ENCODE measurements at places on chromosomes 2 and 18.

GRCh38 chr18:43471873-43472272 is 194.6 kb upstream of the SYT4 start:
- DNase-seq: no peak

DNA sequence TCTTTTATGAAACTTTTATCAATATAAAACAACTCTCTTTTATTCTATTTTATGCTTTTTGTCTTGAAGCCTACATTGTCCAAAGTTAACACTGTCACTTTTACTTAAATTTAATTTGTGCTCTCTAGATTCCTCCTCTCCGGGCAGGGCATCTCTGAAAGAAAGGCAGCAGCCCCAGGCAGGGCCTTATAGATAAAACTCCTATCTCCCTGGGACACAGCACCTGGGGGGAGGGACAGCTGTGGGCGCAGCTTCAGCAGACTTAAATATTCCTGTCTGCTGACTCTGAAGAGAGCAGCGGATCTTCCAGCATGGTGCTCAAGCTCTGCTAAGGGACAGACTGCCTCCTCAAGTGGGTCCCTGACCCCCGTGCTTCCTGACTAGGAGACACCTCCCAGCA is 447.7 kb upstream of the FANCL start:
- DNase-seq: no peak

- no peak for DNase-seq
Measured at GRCh38 chr18:12625241-12625640, 32.7 kb downstream of the SPIRE1 start.

- no peak for DNase-seq
Measured at GRCh38 chr2:98467082-98467536, 22.5 kb downstream of the INPP4A start.

GRCh38 chr2:141968433-141968832 is 162.4 kb downstream of the LRP1B start:
- DNase-seq: no peak

- DNase-seq: no peak
Measured at GRCh38 chr2:62352031-62352430, 154.0 kb downstream of the TMEM17 start.

DNA sequence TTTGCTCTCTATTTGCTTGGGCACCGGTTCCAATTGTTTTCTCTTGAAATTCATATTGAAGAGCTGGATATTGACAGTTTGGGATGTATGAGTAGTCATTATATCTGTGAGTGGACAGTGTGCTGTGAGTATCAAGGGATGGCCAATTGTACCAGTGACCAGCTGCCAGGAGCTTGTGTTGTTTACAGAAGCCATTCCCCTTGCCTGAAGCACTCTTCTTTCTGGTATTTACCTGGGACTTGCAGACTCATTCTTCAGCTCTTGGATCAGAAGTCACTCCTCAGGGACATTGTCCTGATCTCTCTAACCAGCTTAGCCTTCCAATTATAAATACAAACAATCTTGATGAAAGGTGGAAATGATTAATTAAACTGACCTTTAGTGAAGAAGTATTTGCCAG is 438.3 kb upstream of the LRATD1 start:
- DNase-seq: no peak

DNA sequence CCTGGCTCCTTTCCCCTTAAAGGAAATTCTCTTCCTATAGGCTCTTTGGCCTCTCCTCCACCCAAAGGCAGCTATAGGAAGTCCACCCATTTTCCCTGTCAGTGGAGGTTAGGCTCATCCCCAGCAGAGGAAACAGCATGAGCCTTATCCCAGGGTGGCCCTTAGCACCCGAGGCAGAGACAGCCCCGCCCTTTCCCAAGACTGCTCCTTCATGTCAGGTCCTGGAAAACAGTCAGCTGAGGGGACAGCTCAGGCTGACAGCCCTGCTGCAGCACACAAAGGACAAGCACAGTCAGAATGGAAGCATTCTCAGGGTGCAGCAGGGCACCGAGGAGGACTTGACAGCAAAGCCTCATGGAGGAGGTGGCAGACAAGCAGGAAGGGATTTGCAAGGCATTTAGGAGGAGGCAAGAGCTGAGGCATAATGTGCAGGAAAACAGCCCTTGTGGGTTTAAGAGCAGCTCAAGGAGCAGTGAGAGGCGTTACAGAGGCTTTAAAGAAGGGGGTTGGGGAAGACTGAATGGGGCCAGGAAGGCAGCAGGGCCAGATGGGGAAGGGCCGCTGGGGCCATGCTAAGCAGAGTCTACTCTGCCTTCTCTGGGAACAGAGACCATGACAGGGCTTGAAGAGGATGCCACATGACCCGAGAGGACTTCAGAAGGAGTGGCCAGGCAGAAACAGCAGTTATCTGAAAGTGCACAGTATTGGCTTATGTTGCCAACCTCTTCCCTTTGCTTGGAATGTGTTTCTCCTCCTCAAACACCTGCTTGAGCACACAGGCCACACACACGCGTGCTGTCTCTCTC is 216.6 kb downstream of the SH3BP4 start:
- DNase-seq: no peak

- DNase-seq: no peak
Measured at GRCh38 chr2:168611896-168612650, 156.0 kb downstream of the CERS6 start.

- DNase-seq: no peak
Measured at GRCh38 chr2:105674859-105675541, 69.7 kb upstream of the NCK2 start.

- DNase-seq: no peak
Measured at GRCh38 chr18:35469725-35470124, 28.0 kb downstream of the INO80C start.

- no peak for DNase-seq
Measured at GRCh38 chr2:162462911-162463310, 119.0 kb downstream of the GCA start.

GRCh38 chr2:231238689-231239088 is 40.3 kb downstream of the ARMC9 start:
- DNase-seq: no peak

GRCh38 chr2:134155134-134155533 is 98.7 kb upstream of the MGAT5 start:
- DNase-seq: no peak

DNA sequence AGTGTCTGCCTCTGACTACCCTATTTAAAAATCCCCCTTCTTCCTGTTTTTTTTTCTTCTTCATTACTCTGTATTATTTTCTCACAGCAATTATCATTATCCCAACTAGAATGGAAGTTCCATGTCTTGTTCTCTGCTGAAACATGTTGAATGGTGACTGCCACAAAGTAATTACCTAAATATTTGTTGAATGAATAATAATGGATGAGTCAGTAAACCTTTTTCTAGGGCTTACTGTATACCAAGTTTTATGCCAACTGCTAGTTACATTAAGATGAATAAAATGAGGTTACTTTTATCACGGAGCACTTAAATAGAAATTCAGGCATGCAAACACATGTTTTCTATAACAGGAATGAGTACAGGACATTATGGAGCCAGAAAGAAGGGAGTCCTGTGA is 490.6 kb downstream of the THSD7B start:
- no peak for DNase-seq

GRCh38 chr18:9466846-9467245 is 8.5 kb upstream of the RALBP1 start:
- DNase-seq: no peak

DNA sequence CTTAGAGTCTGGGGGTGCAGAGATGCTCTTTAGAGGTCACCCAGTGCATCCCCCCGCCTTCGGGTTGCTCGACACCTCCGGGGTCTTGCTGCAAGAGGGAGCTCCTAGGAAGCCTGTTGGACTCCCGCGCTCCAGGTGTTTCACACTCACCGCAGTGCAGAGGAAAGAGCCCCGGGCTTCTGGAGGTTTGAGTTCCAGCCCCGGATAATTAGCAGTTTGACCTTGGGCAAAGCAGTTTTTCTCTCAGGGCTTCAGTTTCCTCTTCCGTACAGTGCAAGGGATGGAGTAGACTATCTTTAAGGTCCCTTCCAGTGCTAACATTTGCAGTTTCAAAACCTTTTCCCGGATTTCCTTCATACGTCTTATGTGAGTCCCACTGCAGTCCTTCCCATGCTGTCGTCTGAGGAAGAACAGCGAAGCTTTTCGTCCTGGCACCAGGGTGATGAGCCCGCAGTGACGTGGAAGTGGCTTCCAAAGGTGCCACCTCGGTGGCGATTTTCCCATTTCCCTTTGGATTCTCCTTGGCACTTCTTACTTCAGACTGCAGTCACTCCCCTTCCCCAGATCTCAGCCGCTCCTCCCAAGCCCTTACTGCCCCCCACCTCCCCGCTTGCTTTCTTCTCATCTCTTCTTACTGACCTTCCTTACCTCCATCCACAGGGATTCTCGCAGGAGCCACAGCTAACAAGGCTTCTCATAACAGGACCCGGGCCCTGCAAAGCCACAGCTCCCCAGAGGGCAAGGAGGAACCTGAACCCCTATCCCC is 585 bp downstream of the PNKD start:
- no peak for DNase-seq

GRCh38 chr2:163637871-163638270 is 97.9 kb downstream of the FIGN start:
- DNase-seq: no peak

DNA sequence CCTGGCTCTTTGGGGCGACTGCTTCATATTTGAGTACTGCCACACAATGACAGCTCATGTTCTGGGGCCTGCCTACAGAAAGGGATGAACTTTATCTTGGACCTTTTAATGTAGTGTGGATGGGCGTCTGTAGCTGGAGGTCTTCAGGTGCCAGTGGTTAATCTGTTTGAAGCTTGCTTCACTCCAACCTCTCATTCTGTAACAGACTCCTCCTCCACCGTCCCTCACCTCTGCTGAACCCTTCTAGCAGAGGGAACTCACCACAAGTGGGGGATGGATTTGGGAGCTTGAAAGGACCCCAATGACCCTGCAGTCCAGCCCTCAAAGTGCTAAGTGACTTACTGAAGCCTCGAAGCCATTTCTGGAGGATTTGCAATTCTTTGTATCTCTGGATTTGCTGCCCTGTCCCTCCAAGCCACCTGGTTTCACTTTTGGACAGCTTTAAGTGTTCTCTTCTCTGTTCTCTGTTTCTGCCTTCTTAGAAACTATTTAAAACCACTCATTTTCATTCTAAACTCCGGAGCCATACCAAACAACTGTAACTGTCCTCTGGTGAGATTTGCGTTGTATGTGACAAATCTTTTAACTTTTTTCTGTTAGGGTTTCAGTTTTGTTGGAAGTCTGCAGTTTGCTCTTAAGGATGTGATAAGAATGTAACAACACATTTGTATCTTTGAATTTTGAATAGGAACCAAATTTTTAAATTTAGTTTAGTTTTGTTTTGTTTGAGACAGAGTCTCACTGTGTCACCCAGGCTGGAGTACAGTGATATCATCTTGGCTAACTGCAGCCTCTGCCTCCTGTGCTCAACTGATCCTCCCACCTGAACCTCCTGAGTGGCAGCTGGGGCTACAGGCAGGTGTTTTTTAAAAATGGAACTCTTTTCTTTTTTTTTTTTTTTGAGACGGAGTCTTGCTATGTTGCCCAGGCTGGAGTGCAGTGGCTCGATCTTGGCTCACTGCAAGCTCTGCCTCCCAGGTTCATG is 37.0 kb upstream of the CASP8 start:
- DNase-seq: no peak

GRCh38 chr2:217521820-217522219 is 481.0 kb downstream of the TNS1 start:
- DNase-seq: no peak

- DNase-seq: no peak
Measured at GRCh38 chr2:23498943-23499342, 114.0 kb downstream of the KLHL29 start.

DNA sequence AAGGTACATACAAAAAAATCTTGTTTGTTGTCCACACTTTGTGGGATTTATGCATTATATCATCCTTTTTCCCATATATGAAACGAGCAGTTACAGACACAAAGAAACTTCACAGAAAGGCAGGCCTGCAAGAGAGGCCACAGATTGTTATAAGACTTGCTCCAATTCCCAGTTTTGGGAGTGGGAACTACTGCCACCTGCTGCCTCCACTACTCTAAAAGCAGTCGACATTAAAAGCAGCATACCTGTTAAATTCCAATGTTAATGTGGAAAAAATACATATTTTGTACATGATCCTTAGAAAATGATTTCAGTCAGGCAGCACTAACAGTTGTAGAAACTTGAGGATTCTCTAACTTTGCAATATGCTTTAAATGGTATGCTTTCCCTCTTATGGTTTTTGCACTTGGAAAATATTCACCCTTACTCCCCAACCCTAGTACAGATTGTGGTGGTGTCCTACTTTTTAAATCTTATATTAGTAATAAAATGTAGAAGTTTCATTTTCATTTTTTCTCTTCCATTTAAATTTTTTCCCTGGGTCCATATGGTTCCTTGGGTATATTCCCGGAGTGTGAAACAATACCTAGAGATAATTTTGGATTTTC is 37.9 kb downstream of the SLC38A11 start:
- DNase-seq: no peak

GRCh38 chr2:49978341-49978740 is 824.0 kb upstream of the FSHR start:
- DNase-seq: no peak

- no peak for DNase-seq
Measured at GRCh38 chr18:36294031-36294430, 3.5 kb upstream of the FHOD3 start.

Measured in naive thymus-derived CD8-positive, alpha-beta T cell (primary cell).